ENCODE measurements at places on chromosomes 4 and X. TPM values are rescaled to one million over a fixed set of nuclear protein-coding genes. Genes with fewer than 3 reads are reported as not detected.

- DNase-seq: no peak
Measured at GRCh38 chr4:24809815-24810405, 14.5 kb downstream of the SOD3 start.

DNA sequence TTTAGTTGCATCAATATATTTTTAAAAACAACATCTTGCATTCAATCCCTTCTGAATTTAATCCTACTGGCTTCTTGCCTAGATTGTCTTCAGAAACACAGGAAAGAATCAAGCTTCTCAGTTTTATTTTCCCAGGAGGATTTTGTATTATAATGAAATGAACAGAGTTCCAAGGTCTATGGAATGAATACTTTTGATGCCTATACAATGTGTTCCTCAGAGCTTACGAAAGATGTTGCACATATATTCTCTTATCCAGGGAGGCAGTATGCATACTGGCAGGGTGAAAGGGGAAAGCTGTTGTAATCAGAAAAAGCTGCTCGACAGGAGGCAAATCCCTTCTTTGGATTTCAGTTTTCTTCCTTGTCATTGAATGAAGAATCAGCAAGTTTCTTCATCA, 8.8 kb downstream of the TMPRSS11D start:
- DNase-seq: no peak

DNA sequence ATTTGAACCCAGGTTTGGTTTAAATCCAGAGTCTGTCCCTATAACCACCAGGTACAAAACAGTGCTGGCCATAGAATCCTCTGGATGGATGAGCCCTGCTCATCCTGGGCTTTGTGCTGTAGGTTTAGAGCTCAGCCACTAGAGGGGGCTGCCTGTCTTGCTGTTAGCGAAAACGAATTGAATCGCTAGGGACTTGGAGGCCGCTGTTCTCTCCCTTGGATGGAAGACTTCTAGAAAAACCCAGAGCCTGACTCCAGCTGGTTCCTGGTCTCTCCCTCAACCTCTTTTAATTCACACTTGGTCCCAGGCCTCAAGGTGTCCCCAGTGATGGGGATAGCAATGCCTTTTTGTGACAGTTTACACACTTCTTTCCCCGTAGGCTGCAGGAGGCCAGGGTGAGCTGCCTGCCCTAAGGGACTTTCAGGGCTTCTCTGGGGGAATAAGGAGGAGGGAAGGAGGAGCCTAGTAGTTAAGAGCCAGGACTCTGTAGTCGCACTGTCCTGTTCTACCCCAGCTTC, 8.7 kb downstream of the RIPPLY1 start:
- DNase-seq: peak; percentile 51

- no peak for DNase-seq
Measured at GRCh38 chr4:2330091-2331042, 68.5 kb upstream of the MXD4 start.

DNA sequence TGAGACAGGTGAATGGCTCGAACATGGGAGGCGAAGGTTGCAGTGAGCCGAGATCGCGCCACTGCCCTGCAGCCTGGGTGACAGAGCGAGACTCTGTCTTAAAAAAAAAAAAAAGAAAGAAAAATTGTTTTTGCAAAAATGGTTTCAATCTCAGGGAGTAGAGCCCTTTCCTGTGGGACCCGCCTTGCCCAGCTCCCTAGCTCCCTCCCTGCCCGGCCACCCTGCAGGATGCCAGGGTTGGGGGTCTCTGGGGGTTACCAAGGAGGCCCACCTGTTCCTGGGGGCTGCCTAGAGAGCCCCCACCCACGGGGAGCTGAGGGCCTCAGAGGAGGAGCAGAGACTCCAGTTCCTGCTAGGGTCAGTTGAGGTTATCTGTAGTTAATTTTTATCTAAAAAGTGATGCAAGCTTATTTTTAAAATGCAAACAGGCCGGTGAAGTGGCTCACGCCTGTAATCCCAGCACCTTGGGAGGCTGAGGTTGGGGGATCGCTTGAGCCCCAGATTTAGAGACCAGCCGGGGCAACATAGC, 18.7 kb upstream of the PLCXD1 start:
- DNase-seq: peak; percentile 10

GRCh38 chr4:84239278-84239845, 259.7 kb downstream of the NKX6-1 start:
- no peak for DNase-seq

Gene PRKG2
- 0.13 TPM for polyA plus RNA-seq

DNA sequence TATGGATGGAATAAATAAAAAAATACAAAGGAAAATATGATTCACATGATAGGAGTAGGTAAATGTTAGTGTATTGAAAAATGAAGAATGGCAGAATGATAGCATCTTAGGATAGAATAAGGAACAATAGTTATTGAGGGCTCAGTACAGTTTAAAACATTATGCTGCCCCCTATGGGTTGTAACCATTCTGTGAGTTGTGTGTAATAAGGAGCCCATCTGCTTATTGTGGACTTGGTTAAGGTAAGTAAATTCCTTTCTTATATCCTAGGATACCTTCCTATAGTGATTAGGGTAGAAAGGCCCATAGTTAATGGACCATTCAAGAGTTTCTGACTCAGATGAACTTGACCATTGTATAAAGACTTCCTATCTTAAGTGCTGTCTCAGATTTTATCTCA, 195.8 kb downstream of the PDHA2 start:
- DNase-seq: no peak

Gene PUDP
- 15.0 TPM for polyA plus RNA-seq

GRCh38 chr4:154807042-154807630, 26.1 kb downstream of the RBM46 start:
- no peak for DNase-seq

Gene GUCY1B1
- polyA plus RNA-seq: 7.7 TPM

DNA sequence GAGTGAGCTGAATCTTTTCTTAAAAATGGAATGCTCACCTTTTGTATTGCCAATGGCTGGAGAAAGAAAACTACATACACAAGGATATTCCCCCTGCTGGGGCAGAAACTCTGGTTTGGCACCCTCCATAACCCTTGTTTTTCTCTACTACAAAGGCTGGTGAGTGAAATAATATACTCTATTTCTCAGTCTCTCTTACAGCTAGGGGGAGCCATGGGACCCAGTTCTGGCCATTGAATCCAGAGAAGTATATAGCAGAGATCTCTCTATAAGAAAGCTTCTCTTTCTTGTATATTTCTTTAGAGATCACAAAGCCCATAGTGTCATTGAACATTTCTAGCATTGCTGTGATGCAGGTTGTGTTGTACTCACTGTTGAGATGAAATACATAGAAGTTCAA, 49.8 kb downstream of the SMPX start:
- no peak for DNase-seq

GRCh38 chrX:118353081-118353850, 7.4 kb downstream of the WDR44 start:
- no peak for DNase-seq

GRCh38 chr4:3429651-3430050, 12.1 kb upstream of the HGFAC start:
- no peak for DNase-seq

GRCh38 chrX:24877854-24878650, 137.7 kb downstream of the ARX start:
- DNase-seq: no peak

DNA sequence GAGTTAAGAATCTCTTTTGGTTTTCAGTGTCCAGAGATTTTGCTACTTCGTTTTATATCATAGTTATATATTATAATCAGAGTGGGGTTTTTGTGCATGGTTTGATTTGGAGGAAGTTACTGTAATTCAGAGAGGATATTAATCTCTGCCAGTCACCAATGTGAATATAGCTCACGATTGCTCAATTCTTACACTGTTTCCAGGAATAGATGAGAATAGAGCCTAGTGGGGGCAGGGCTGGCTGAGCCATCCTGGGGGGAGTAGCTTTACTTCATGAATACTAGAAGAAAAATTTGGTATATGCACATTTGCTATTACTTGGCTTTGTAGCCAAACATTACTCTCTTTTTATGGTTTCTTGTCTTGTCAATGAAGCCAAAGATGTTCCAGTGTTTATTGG, 60.9 kb upstream of the TRPC3 start:
- no peak for DNase-seq

Gene PDK3
- polyA plus RNA-seq: 3.1 TPM

- DNase-seq: no peak
Measured at GRCh38 chr4:6179362-6179761, 21.0 kb downstream of the JAKMIP1 start.

Gene ARMCX6
- 76.8 TPM for polyA plus RNA-seq

- DNase-seq: no peak
Measured at GRCh38 chr4:123554801-123555232, 158.2 kb downstream of the SPRY1 start.

DNA sequence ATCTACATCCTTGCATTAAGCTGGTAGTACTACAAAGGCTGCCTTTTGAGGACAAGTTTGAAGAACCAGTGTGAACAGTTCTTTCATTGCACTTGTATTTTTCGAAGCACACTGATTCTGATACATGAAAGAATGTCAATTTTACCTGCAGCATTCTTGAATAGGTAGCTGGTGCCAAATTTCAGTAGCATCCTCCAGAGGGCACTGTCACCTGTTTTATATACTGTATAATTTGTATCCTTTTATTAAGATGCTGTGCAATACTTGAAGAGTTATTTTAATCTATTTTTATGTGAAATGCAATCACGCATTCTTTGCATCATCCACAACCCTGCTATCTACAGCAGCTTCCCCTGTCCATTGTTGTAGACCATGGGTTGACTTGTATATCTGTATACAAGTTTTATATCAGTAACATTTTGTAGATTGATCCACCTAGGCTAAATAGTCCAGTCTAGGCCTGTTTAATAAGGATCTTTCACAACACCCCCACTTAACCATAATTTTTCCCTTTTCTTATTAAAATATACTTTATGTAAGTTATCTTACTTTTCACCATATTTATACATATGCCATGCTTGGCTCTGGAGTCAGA, 325.7 kb downstream of the PCDH7 start:
- no peak for DNase-seq

- DNase-seq: no peak
Measured at GRCh38 chr4:28490669-28491068, 1630.0 kb downstream of the STIM2 start.

- DNase-seq: peak; percentile 95
Measured at GRCh38 chrX:47581731-47582647, at the start of gene TIMP1. Gene TIMP1 (plus strand): TSS chrX:47582436. CDS start chrX:47583416, 980 bp downstream.

DNA sequence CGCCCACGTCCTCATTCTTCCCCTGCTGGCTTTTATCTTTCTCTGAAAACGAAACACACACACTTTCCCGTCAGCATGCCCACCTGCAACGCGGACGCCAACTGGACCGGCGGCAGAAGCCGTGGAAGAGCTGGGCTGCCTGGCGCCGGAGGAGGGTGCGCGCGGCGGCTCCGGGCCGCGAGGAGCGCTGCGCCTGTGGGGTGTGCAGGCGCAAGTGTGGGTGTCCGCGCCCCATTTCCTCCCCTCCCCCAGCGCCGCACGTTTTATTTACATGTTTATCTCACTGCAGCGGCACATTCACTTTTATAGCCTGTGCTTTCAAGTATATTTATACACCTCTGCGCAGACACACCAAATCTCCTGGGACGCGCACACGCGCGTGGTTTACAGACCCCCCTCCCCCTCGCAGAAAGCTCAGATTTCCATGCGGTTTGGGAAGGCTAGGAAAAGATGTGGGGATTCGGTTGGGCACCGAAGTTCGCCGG, 1.5 kb downstream of the PITX2 start:
- no peak for DNase-seq

Gene VAMP7
- 42.9 TPM for polyA plus RNA-seq

GRCh38 chr4:1725521-1725920, 4.2 kb downstream of the TACC3 start:
- no peak for DNase-seq

GRCh38 chrX:6004529-6004928, 224.1 kb downstream of the NLGN4X start:
- DNase-seq: no peak

DNA sequence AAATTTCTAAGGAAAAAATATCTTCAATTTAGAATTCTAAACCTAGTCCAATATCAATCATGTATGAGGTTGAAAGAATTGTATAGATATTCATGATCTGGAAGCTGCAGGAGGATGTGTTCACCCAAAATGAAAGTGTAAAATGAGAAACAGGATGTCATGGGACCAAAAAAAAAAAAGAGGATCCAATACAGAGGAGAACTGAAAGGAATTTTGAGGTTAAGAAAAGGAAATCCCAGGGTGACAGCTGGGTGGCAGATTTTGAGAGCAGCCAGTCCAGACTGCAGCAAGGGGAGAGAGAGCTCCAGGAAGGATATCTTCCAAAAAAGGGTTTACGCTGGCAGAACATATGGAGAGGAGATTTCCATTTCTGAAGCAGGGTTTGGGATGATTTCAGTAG, 38.9 kb downstream of the TLR10 start:
- DNase-seq: no peak

GRCh38 chr4:16464651-16465050, 238.4 kb upstream of the TAPT1 start:
- no peak for DNase-seq

DNA sequence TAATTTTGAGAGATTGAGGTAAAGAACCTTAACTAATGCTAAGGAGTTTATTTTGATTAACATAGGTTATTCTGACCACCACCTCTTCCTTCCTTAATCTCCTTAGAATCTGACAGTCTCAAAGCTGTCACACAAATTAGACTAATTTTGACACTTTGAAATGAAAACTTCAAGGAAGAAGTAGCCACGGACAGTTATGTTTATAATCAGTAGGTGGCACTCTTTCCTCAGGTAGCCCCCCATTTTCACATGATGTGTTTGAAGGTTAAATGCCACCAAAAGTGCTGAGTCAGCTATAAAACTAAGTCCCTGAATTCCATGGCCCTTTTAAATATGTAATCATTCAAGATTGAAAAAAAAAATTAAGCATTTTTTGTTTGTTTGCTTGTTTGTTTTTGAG, 22.4 kb downstream of the TMEM33 start:
- DNase-seq: no peak

- no peak for DNase-seq
Measured at GRCh38 chr4:85932500-85933290, 427.2 kb downstream of the MAPK10 start.

Gene SH2D1A
- 0.88 TPM for polyA plus RNA-seq

Gene FAM9B
- polyA plus RNA-seq: 0.13 TPM

GRCh38 chr4:7377223-7377865, 57.4 kb downstream of the PSAPL1 start:
- DNase-seq: no peak

- no peak for DNase-seq
Measured at GRCh38 chrX:40418813-40419195, 162.0 kb upstream of the ATP6AP2 start.

Gene SHROOM4
- 4.9 TPM for polyA plus RNA-seq

Gene NSD2
- polyA plus RNA-seq: 20.1 TPM

Gene GUCY1A1
- 26.9 TPM for polyA plus RNA-seq

GRCh38 chr4:151921386-151921785, 160.6 kb upstream of the GATB start:
- DNase-seq: no peak

Gene CYSLTR1
- polyA plus RNA-seq: 3.9 TPM

DNA sequence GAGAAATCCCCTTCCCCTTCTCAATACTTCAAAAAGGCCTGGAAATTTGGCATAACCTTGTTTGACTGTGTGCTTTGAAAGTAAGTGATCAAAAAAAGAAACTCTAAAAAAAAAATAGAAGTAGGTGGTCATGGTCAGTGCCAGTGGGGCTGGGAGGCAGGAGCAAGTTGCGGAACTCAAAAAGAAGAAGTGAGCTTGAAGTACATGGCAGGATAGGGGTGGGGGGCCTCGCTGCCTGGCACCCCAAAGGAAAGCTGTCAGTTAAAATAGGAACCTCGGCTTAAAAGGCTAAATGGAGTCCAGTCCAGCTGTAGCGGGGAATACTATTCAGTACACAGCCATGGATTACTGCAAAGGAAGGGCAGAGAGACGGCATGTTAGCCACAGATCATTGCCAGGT, 12.2 kb upstream of the NKRF start:
- no peak for DNase-seq

Gene GAK
- 66.8 TPM for polyA plus RNA-seq

GRCh38 chr4:137536789-137537561, 4.7 kb upstream of the PCDH18 start:
- DNase-seq: no peak

- DNase-seq: no peak
Measured at GRCh38 chr4:26349496-26349895, 28.7 kb downstream of the RBPJ start.

Gene TLL1
- polyA plus RNA-seq: 2.4 TPM
